ENCODE measurements at places on chromosomes 12 and 14.

- DNase-seq, result no peak
Measured at GRCh38 chr12:57614178-57614947, 3.1 kb downstream of the ARHGEF25 start.

- DNase-seq, result no peak
Measured at GRCh38 chr14:59187802-59188460, 536 bp upstream of the DAAM1 start.

DNA sequence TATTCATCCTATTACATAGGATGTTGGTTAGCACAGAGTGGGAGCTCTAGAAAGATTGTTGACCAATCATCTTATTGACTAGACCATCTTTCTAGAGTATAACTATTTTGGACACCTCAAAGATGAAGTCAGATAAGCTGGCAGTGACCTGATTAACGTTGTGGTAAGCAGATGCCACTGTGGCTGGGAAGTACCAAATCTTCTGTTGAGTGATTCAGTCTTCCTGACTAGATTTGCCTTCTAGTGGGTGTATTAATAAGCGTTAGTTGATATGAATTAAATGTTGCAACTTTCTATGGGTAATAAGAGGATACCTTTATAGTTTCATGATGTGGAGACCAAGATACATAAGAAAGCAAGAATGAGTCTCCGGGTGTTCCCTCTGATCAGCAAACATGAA is 51.2 kb upstream of the HELB start:
- DNase-seq, result no peak

- no peak for DNase-seq
Measured at GRCh38 chr14:100791995-100792394, 33.9 kb upstream of the MEG3 start.

- no peak for DNase-seq
Measured at GRCh38 chr14:99838639-99839134, 45.5 kb downstream of the EML1 start.

DNA sequence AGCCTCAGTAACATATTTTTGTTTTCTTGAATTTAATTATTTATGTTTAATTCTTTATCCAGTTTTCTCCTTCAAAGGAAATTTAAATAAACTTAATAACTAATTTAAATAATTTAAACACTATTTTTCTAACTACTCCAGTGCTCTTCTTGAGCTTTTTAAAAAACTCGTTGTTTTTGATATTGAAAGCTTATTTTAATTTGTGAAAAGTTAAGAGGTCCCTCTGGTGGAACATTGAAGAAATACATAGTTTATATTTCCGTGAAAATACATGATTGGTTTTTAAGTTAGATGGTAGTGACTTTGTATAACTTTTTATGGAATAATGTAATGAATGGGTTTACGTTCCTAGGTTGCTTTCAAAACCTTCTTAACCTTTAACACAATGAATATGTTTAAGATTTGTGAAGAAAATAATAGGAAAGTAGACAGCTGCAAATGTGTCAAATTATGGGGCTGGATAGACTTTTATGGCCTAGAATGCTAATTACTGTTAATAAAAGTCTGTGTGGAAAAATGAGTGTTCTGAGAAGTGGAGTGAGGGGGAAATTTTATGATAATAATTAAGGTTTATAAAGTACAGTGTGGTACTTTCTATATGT is 45.9 kb upstream of the MSRB3 start:
- no peak for DNase-seq

DNA sequence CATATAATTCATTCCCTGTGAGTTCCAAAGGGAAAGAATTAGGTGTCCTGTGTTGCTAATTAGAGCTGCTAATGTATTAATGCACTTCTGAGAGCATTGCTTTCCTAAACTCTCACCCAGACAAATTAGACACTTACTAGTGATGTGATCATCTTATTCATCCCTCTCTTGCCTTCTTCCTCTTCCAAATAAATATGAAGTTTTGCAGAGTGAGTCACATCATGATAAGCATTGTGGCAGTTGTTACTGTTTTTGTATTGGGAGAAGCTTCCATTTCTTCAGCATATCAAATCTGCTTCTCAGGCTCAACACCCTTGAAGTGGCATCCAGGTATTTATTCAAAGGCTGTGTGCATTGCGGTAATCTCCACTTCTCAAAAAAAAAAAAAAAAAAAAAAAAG is 37.3 kb upstream of the E2F7 start:
- DNase-seq, result no peak

DNA sequence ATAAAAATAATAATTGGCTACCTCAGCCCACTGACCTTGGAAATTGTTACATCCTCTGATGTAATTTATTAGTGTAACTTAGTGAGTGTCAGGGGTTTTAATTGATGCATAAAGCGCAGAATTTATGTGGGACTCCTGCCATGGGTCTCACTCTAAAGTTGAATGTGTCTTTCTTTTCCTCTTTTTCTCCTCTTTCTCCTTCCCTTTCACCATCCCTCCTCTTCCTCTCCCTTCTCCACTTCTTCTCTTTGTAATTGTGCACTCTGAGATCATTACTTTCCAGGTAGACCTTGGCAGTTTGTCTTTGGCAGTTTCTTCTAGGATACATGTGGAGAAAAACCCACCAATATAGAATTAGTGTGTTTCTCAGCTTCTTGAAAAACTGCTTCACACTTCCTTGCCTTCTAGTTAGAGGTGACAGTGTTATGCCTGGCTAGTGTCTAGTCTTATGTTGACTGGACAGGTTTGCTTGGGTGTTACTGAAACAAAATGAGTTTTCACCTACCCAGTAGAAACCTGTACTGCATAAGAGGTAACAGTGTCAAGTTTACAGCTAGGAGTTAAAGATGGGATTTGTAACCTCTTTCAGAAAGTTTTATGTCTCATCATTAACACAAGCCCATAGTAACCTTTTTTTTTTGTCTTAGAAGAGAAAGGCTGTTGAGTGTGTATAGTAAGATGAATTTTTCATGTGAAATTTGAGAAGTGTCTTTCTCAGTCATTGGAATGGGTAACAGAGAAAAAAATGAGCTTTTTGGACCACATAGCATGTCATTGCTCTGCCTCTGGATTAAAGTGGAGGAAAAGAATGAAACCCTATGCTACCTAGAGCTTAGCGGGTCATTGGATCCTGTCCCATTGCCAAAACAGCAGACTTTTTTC is 18.6 kb downstream of the PELI2 start:
- DNase-seq, result no peak

GRCh38 chr12:105977236-105977635 is 161.5 kb downstream of the NUAK1 start:
- no peak for DNase-seq

DNA sequence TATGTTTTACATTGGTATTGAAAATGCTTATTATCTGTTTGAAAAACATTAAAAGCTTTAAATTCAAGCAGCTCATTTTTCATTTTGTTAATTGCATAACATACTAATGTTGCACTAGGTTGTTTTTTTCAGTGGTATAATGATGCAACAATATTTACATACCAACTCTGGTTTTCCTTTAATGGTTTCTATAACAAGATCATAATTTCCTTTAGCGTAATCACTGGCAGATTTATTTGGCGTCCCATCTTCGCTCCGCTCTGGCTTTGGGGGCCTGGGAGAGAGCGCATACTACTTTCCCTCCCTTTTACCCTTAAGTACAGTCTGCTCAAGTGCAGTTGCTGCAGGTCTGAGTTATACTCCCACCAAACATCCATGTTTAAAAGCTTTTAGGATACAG is 574.1 kb downstream of the PRKD1 start:
- no peak for DNase-seq

DNA sequence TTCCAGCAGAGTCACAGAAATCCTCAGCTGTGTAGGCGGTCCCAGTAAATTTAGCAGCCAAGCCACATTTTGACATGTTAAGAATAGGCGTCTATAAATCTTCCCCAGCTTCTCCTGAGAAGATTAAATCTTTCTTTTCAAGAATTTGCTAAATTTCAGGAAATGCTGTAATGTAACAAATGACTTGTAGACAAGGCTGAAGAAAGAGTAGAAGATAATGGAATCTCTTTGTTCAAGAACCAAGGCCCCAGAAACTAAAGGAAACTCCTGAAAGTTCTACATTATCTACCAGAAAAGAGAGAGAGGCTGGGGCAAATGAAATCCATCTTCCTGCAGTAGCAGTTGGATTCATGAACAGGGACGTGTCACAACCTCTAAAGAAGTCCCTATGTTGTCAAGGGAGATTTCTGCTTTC is 760.3 kb downstream of the NOVA1 start:
- no peak for DNase-seq

DNA sequence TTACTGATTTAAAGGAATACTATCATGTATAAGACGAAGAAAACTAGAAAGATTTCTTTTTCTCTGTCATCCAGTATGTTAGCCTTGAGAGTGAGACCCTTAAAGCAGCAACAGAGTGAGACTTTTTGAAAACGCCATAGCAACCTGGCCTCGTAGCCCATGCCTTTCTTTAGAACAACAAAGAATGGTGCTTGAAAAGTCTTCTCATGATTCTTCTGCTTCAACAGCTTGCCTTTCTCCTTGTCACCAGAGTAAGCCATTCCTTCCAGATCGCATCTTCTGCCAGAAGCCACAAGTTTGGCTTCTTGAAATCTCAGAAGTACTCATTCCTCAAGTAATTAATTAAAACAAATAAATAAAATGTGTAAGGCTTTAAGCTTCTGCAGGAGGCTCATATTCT is 109.3 kb downstream of the PDE3A start:
- no peak for DNase-seq

- DNase-seq, result no peak
Measured at GRCh38 chr12:60693019-60693626, 1097.3 kb downstream of the SLC16A7 start.

- DNase-seq, result no peak
Measured at GRCh38 chr12:40010899-40011774, 94.7 kb downstream of the SLC2A13 start.

- no peak for DNase-seq
Measured at GRCh38 chr12:113369391-113369985, 11.1 kb downstream of the PLBD2 start.

GRCh38 chr14:60331201-60332045 is 82.4 kb downstream of the PPM1A start:
- DNase-seq, result no peak
